Endothelial cell (in vitro differentiated cells): ENCODE measurements at places on chromosomes 4 and X. TPM values are rescaled to one million over a fixed set of nuclear protein-coding genes. Genes with fewer than 3 reads are reported as not detected.

Gene SCML1
- 29.7 TPM for total RNA-seq

Gene MAMLD1
- 2.8 TPM for total RNA-seq

Gene GSX2
- total RNA-seq: not detected

Gene AFF2
- total RNA-seq: 9.3 TPM

Gene FOXR2
- total RNA-seq: not detected

Gene HSPA4L
- 1.6 TPM for total RNA-seq

Gene NXF2
- total RNA-seq: 0.67 TPM

Gene DOK7
- 0.69 TPM for total RNA-seq

Gene DMP1
- total RNA-seq: 0.13 TPM

Gene KLB
- total RNA-seq: not detected

Gene ARMCX1
- total RNA-seq: 35.2 TPM

Gene POU3F4
- total RNA-seq: not detected

Gene MAGEB1
- not detected for total RNA-seq

Gene JAKMIP1
- not detected for total RNA-seq

Gene P2RY4
- total RNA-seq: 0.38 TPM

Gene HPGD
- 14.6 TPM for total RNA-seq

Gene USP17L12
- total RNA-seq: not detected

Gene DCAF12L1
- total RNA-seq: 1.9 TPM

Gene SPOCK3
- 1.9 TPM for total RNA-seq
